ENCODE measurements at places on chromosomes 2 and 18. TPM values are rescaled to one million over a fixed set of nuclear protein-coding genes. Genes with fewer than 3 reads are reported as not detected.

- no peak for DNase-seq
Observed at GRCh38 chr18:22020867-22021370, 148.5 kb upstream of the GATA6 start.

DNA sequence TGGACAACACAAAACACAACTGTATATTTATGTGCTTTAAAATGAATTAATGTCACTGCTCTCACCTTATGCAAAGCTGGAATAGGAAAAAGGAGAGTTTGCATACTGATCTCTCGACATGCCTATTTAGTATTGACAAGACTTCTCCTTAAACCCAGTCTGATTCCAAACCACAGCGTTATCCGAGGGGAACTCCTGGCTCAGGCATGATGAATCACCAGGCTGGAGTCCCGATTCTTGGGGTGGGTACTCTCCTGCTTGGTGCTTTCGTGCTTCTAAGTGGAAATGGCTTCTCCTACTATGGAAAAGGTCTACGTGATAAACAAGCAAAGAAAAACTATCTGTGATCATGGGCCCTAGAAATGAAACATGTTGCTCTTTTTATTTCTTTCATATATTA, 88.9 kb upstream of the SLC35G4 start:
- no peak for DNase-seq

GRCh38 chr2:20625491-20626391, 25.2 kb downstream of the HS1BP3 start:
- DNase-seq, result peak; percentile 52

DNA sequence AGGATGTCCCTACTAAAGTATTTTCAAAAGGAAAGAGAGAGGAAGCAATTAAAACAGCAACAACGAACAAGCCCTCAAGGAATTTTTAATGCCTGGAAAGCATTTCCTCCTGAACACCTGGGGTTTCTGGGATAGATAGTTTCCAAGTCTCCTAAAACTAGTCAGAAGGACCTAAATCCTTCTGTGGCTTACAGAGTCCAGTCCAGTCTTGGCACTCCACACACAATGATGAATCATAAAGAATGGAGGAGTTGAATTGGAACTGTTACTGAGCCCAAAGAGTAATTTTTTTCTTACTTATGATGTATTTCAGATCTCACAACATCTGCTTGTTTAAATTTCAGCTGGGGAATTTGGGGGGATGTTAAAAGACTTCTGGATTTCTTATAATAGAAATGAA, 144.6 kb upstream of the SETBP1 start:
- no peak for DNase-seq

DNA sequence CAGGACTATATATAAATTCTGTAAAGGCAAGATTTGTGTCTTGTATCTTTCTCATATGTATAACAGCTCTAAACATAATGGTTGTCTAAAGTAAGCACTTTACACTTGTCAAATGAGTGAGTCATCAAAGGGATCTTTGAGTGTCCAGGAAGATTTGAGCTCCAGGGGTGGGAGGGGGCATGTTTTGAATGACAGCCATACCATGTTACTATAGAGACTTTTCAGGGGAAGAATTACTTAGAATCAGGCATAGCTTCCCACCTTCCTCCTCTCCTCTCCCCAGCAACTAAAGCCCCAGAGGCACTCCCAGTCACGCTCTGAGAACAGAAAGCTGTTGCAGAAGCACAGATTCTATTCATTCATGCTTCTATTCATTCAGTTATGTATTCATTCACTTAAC, 65.8 kb upstream of the ALK start:
- DNase-seq, result no peak

- no peak for DNase-seq
Observed at GRCh38 chr2:142165790-142166189, 35.0 kb upstream of the LRP1B start.

PSMA8 gene
- not detected for total RNA-seq

CCBE1 gene
- 0.18 TPM for total RNA-seq

PTH2R gene
- total RNA-seq, result not detected

SCN9A gene
- total RNA-seq, result 8.8 TPM

GALNT14 gene
- total RNA-seq, result 13.3 TPM

FEZ2 gene
- total RNA-seq, result 58.4 TPM

COLEC11 gene
- total RNA-seq, result 5.8 TPM
